Activated T-cell treated with anti-CD3 and anti-CD28 coated beads, Interleukin-2, amount 50 U/mL, for 48 hours (primary cell): ENCODE measurements at places on chromosomes 12 and 14.

- no peak for DNase-seq
Observed at GRCh38 chr14:67416810-67417209, 4.8 kb upstream of the PLEK2 start.

- no peak for DNase-seq
Observed at GRCh38 chr14:99780690-99781089, 12.5 kb upstream of the EML1 start.

- no peak for DNase-seq
Observed at GRCh38 chr14:68243450-68244010, 424.0 kb downstream of the RAD51B start.

- no peak for DNase-seq
Observed at GRCh38 chr12:27573972-27574371, 50.0 kb downstream of the PPFIBP1 start.

- DNase-seq, result no peak
Observed at GRCh38 chr12:52975204-52975603, 26.3 kb downstream of the KRT18 start.
